ENCODE measurements at places on chromosomes 7 and 10.

DNA sequence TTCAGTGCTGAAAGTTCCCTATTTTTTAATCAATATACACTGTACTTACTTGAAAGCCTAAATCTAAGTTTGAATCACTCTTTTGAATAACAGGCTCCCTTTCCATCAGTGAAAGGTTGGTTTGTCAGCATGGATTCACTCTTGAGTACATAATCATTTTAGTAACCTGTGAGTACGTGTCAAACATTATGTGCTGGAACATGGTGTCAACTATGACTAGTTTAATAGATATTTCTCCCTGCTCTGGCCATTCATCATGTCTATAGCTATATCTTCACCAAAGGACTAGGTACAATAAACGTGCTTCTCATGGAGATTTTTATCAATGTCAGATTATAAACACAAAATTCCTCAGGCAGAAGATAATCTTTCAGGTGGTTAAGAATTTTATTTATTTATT is 61.7 kb upstream of the MDFIC start:
- no peak for DNase-seq

- DNase-seq = no peak
These were observed 169.7 kb downstream of the NRF1 start for GRCh38 chr7:129780974-129781927.

GRCh38 chr7:117019786-117020590 is 66.7 kb downstream of the ST7 start:
- no peak for DNase-seq

GRCh38 chr7:152882576-152883310 is 123.2 kb downstream of the ACTR3B start:
- DNase-seq = no peak

- no peak for DNase-seq
These were observed 32.8 kb downstream of the DNAJB12 start for GRCh38 chr10:72322030-72322279.

DNA sequence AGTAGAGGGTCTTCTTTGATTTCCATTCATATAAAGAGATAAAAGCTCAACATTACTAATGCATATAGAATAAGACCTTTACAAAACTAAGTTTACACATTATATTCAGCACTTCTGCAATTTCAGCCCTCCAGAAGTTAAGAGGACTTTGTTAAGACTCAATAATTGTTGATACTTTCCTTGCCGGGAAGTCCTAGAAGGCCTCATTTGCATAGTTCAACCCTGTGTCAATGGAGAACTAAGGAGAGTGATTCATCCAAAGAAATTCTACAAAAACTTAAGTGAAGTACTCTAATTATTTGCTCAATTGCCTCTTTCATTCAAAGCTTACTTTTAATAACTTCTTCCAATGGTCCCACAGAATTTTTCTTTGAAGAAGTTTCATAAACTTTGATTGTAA is 1060.3 kb upstream of the CELF2 start:
- DNase-seq = no peak

DNA sequence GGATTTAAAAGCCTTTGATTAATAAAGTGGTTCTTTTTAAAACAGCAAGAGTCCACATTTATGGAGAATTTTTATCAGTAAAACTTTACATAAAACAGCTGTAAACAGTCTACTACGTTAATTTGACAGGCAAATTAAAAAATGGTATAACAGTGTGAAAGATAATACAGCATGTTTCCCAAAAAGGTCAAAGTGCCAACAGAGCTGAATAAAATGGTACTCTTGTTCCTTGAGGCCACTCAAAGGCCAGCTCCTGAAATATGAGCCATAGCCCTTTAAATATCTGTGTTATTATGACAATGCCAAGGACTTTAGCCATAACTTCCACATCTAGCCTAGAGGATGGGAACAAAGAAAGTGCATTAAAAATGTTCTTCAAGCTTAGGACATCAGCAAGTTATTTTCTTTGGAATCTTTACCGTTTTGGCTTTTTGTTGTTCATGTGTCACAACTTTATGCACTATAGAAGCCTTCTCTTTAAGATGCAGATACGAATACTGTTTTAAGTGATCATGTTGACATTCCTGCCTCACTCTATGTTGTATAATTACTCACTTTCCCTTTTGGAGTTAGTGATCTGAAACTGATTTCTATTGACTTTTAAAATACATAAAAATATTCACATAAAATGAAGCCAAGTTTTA is 165.6 kb downstream of the RNLS start:
- no peak for DNase-seq

DNA sequence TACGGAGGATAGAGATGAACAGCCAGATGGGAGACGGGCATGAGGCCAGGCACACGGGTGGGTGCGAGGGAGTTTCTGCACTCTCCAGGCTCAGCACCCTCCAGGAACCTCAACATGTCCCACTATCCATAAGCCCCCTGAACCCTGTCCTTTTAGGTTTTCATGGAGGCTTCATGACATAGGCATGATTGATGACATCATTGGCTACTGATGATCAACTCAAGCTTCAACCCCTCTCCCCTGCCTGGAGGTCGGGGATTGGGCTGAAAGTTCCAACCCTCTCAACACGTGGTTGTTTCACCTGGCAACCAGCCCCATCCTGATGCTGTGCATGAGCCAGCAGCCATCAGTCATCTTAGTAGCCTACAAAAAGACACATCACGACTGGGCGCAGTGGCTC is 360.7 kb upstream of the AUTS2 start:
- no peak for DNase-seq
